ENCODE measurements at places on chromosomes 4 and X. TPM values are rescaled to one million over a fixed set of nuclear protein-coding genes. Genes with fewer than 3 reads are reported as not detected.

The HPSE gene
- total RNA-seq: 0.38 TPM

The NOX1 gene
- total RNA-seq: not detected

The PTTG2 gene
- 0.45 TPM for total RNA-seq

The SERPINA7 gene
- not detected for total RNA-seq

The MAGEB17 gene
- not detected for total RNA-seq

The GPR82 gene
- not detected for total RNA-seq

The ERCC6L gene
- total RNA-seq: 0.87 TPM

- no peak for DNase-seq
These were observed 197.2 kb downstream of the PDGFC start for GRCh38 chr4:156774422-156774821.

GRCh38 chr4:70522626-70523025 lies 4.3 kb downstream of the AMTN start:
- DNase-seq: no peak

DNA sequence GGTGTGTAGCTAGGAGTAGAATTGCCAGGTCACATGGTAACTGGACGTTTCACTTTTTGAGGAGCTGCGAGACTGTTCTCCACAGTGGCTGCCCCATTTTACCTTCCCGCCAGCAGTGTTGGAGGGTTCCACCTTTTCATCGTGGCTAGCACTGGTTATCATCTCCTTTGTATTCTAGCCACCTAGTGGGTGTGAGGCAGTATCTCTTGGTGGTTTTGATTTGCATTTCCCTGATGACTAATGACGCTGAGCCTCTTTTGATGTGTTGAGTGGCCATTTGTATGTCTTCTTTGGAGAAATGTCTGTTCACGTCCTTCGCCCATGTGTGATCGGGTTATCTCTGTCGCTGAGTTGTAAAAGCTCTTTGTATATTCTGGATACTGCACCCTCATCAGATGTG lies 10.6 kb downstream of the ABCD1 start:
- DNase-seq: no peak

GRCh38 chrX:13742397-13743176 lies 8.0 kb downstream of the OFD1 start:
- DNase-seq: no peak

DNA sequence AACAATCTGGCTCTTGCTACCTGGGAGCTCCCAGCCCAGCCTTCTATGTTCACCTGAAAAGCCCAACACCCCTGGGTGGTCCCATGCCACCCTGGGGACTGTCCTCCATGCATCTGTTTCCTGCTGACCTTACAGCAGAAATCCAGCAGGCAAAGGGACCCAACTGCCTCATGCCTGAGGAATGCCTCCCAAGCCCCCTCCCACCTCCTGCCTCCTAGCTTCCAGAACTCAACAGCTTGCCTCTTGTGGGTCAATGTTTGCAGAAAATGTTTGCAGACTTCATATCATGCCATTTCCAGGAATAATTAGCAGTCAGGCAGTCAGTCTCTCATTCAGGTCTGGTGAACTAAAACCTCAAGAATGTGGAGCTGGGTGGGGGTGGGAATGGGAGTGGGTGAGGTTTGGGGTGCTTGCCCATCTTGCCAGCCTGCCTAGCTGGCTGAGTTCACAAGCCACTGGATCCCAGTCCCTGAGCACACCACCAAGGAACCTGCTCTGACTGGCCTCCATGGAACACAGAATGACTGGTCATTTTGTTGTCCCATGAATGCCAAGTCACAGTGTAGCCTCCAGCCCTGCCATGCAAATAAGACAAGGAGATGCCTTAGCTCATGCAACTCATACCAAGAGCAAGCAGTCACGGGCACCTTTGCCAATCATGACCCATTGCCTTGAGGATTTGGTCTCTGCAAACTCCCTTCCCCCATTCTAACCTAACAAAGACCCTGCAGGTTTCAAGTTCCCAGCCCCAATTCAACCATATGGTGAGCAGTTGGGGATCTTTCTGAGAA lies 12.1 kb upstream of the PLAC1 start:
- no peak for DNase-seq

GRCh38 chr4:155667568-155668511 lies 1.2 kb downstream of the GUCY1A1 start:
- DNase-seq: peak; percentile 82

DNA sequence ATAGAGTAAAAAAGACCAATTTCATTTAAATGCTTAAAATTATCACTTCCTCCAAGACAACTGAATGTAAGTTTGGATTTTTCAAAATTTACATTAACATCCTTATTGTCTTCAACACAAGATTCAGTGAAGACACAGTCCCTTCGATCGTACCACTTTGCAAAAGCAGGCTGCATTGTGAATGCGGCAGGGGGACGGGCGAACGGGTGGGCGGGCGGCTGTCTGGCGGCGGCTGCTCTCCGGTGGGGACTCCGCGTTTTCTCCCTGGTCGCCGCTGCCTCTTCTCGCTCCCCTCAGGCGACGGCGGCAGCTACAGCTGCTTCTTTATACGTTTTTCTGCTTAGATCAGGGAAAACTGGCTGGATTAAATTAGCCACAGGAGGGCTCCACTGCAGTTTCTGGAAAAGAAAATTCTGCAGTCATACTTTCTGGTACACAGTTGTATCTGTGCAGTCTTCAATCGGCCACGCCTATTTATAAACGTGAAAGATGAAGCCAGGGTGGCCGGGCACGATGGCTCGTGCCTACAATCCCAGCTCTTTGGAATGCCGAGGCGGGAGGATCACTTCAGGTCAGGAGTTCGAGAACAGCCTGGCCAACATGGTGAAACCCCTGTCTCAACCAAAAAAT lies 33.9 kb upstream of the HPF1 start:
- no peak for DNase-seq

DNA sequence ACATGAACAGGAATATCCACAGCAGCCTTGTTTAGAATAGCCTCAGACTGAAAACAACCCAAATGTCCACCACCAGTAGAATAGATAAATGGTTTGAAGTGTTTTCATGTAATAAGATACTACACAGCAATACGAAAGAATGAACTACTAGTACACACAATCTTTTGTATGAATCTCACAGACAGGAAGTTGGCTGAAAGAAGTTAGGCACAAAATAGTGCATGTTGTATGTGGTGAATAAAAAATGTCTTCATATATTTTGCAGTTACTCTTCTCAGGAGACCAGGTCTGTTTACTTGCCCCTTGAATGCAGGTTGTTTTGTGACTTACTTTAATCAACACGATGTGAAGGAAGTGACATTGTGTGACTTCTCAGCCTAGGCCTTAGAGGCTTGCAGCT lies 75.9 kb upstream of the LEF1 start:
- DNase-seq: no peak

GRCh38 chrX:19804151-19804550 lies 83.2 kb downstream of the SH3KBP1 start:
- DNase-seq: no peak
